ENCODE measurements at places on chromosomes 4 and X. TPM values are rescaled to one million over a fixed set of nuclear protein-coding genes. Genes with fewer than 3 reads are reported as not detected.

GRCh38 chr4:26048378-26048882, 134.4 kb downstream of the SMIM20 start:
- no peaks in the 10 kb centered on the region for H3K36me3 ChIP-seq
- H3K4me1 ChIP-seq: no peaks in the 10 kb centered on the region
- no peaks in the 10 kb centered on the region for H3K27me3 ChIP-seq
- no peak overlapping the region for H3K4me3 ChIP-seq
- no peak overlapping the region for H3K27ac ChIP-seq
- no peak for DNase-seq

GRCh38 chrX:2934715-2935710, 5.9 kb upstream of the ARSD start:
- H3K36me3 ChIP-seq: no peaks in the 10 kb centered on the region
- no peaks in the 10 kb centered on the region for H3K27me3 ChIP-seq
- H3K27ac ChIP-seq: no peak overlapping the region
- no peak for DNase-seq

DNA sequence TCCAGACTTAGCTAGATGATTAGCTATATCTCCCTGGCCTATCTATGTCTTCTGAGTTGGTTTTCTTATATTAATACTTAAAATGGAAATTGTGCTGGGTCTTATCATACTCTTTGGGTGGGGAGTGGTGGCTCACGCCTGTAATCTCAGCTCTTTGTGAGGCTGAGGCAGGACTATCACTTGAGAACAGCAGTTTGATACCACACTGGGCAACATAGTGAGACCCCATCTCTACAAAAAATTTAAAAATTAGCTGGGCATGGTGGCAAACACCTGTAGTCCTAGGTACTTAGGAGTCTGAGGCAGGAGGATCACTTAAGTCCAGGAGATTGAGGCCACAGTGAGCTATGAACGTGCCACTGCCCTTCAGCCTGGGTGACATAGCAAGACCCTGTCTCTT, 30.4 kb downstream of the WDFY3 start:
- H3K27ac ChIP-seq: no peak overlapping the region
- peaks cover 4% of the 10 kb centered on the region for H3K4me1 ChIP-seq
- no peaks in the 10 kb centered on the region for H3K36me3 ChIP-seq

GRCh38 chr4:61889117-61889516, 689.0 kb downstream of the ADGRL3 start:
- no peak overlapping the region for H3K27ac ChIP-seq
- no peaks in the 10 kb centered on the region for H3K36me3 ChIP-seq
- H3K4me1 ChIP-seq: no peaks in the 10 kb centered on the region
- DNase-seq: no peak
- no peak overlapping the region for H3K4me3 ChIP-seq
- H3K27me3 ChIP-seq: no peaks in the 10 kb centered on the region

DNA sequence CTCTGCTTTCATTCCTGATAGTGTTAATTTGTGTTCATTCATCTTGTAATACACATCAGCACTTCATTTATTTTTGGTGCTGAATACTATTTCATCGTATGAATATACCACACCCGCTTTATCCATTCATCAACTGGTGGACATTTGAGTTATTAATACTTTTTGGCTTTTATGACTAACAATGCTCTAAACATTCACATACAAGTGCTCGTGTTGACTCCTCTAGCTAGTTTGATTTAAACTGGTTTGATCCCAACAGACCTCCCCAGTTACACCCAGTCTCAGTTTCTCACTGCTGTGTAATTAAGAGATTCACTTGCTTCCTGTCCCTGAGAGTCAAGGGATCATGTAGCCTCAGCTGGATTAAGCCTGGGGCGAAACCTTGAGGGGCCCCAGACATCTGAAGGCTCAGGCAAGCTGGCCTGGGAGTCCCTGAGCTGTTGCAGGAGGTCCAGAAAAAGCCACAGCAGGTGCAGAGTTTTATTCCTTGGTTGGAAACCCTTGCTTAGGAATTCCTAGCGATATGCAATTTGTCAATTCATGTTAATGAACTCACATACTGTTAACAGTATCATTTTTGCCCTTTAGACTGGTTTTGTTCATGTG, 52.8 kb upstream of the CLDN24 start:
- H3K27me3 ChIP-seq: no peaks in the 10 kb centered on the region
- no peak overlapping the region for H3K27ac ChIP-seq

The NSUN7 gene
- 1.1 TPM for total RNA-seq

The BEND2 gene
- total RNA-seq: not detected

The HPGD gene
- total RNA-seq: 1.2 TPM

The PDK3 gene
- 5.5 TPM for total RNA-seq

The CXXC4 gene
- 0.59 TPM for total RNA-seq

The EGF gene
- total RNA-seq: not detected

The CSAG3 gene
- 0.26 TPM for total RNA-seq

The JADE3 gene
- total RNA-seq: 22.2 TPM

The ITM2A gene
- total RNA-seq: 0.49 TPM
